SK-N-SH (cell line): ENCODE measurements at places on chromosomes 1 and 21.

DNA sequence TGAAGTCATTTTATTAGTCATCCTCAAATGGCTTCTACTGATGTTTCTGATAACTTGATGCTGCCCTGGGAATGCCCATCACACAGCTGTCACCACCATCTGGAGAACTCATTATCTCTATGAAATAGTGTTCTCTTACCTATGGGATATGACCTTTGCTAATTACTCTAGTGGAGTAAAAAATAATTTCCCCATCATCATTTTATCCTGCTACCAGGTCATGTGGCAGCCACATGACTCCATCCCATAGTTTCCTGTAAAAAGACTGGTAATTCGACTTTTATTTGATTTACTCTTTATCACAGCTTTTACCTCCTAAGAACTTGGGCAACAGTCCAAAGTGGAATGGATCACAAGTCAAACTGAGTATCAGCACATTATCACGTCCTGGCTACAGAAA is 76.1 kb upstream of the USP25 start:
- DNase-seq, result peak; percentile 61

- no peak for DNase-seq
Measured at GRCh38 chr1:112937070-112937469, 18.9 kb downstream of the SLC16A1 start.

GRCh38 chr1:8739377-8739776 is 78.1 kb downstream of the RERE start:
- no peak for DNase-seq

- no peak for DNase-seq
Measured at GRCh38 chr21:39232861-39233291, 49.6 kb upstream of the PSMG1 start.

- DNase-seq, result no peak
Measured at GRCh38 chr21:42537106-42537742, 23.6 kb downstream of the SLC37A1 start.

- no peak for DNase-seq
Measured at GRCh38 chr1:75519651-75520427, 91.1 kb downstream of the SLC44A5 start.

- no peak for DNase-seq
Measured at GRCh38 chr1:226646870-226647449, 92.1 kb downstream of the ITPKB start.

GRCh38 chr1:14599800-14600199 is 1.3 kb downstream of the KAZN start:
- no peak for DNase-seq

- DNase-seq, result no peak
Measured at GRCh38 chr1:183493540-183494245, 21.4 kb downstream of the SMG7 start.

DNA sequence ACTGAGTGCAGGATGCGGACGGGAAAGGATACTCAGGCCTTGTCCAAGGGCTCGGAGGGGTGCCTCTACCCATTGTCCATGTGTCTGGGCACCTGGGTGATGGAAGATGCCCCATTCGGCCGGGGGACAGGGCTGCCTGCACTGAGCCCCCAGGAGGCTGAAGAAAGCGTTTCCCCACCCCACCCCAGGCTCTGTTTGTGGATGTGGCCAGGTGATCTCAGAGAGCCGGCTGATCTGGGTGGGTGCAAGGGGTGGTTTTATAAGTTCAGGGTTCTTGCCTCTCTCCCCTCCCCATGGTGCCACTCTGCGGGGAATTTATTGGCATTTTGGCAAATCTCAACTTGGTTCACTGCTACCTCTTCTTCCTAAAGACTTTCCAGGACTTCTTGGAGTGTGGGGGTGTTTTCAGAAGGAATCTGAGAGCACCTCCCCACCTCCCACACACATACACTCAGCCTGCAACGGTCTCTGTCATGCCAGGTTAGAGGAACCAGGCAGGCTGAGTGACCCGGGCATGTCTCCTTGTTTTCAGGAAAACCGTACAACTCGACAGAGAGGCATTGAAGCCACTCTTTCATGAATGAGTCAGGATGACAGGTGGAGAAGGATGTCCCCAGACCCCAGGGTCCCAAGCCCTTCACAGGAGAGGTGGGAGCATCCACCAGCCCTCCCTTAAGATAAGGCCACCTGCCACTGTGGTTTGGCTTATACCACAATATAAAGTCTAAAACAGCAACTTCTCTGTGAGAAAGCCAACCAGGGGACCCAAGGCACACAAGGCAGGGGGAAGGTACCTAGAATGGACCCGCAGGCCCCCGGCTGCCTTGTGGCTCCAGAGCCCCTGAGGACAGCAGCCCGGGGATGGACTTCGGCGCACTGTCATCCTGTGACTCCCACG is 174.9 kb downstream of the ETS2 start:
- DNase-seq, result no peak

- no peak for DNase-seq
Measured at GRCh38 chr1:209714338-209714737, 9.7 kb downstream of the HSD11B1 start.

GRCh38 chr1:206495493-206496046 is 11.8 kb upstream of the RASSF5 start:
- DNase-seq, result no peak

- DNase-seq, result no peak
Measured at GRCh38 chr1:53539711-53540603, 80.8 kb downstream of the DMRTB1 start.

GRCh38 chr1:42765832-42766740 is 742 bp downstream of the P3H1 start:
- peak; percentile 79 for DNase-seq

GRCh38 chr21:38156200-38156599 is 100.6 kb upstream of the KCNJ15 start:
- DNase-seq, result no peak

GRCh38 chr1:5312293-5312674 is 657.9 kb downstream of the AJAP1 start:
- DNase-seq, result no peak

DNA sequence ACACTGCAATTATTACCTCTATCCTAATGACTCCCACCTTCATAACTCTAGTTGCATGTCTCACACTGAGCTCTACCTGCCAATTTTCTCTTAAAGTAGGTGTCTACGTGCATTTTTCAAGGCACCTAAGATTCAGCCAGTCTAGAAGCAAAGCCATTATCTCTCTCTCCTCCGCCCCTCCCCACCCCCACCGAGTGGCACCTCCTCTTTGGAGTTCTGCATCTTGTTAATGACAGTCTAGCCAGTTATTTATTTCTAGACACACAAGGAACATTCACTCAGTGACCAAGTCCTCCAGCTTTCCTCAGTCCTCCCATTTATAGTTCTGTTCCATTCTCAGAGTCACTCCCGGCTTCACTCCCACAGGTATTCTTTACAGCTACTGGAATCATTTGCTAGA is 47.6 kb downstream of the ASTN1 start:
- DNase-seq, result no peak

DNA sequence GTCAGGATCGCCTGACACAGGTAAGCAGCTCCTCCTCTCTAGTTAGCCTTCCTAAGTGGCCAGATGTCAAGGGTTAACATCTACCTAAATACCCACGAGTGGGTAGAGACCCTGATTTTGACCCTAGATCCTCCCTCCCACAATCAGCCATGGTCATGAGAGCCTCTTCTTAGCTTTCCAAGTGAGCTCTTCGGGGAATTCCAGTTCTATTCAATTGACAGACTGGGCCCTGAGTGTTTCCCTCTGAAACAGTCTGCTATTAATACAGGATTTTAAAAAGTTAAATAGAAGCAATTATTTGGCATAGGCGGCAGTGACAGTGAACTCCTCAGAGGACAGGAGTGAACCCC is 28.1 kb downstream of the C2CD2 start:
- no peak for DNase-seq

- DNase-seq, result no peak
Measured at GRCh38 chr1:187032982-187033692, 204.4 kb downstream of the PLA2G4A start.

DNA sequence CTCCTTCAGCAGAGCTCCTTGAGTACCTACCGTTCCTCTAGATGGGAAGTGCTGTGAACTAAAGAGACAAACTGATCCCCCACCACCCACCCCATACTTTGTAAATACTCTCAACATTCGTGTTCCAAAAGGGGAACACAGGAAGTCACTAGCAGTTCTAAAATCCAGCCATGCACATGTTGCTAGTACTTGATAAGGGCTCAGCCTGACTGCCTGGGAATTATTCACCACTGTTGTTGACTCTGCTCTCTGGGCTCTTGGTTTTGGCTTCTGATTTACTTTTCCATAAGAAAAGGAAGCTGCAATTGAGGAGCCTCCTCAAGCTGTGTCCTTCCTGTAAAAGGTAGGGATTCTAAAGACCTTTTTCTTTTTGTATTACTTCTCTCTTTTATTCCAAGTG is 67.5 kb downstream of the IVNS1ABP start:
- no peak for DNase-seq

DNA sequence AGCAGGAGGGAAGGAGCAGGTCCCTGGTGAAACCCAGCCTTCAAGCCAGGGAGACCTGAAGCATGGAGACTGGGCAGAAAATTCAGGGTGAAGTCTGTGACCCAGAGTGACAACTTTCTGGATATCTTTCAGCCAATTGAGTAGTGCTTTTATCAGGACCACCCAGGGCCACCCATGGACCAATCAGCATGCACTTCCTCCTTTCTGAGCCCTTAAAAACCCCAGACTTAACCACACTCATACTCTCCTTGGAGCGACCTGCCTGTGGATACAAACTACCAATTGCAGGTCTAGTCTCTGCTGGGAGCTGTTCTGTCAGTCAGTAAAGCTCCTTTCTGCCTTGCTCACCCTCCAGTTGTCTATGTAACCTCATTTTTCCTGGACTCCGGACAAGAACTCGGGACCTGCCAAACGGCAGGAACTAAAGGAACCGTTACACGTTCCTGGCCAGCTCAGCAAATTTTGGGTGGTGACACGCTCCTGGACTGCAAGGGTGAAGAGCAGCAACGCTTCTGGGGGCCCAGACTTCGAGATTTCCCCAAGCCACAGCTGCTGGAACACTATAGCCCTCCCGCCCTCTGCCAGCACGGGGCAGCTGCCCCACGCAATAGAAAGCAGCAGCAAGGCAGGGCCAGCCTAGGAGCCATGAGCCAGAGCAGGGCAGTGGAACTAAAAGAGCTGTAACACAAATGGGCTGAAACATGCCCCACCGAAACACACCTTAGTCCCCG is 1183.4 kb downstream of the AMY1C start:
- DNase-seq, result no peak

DNA sequence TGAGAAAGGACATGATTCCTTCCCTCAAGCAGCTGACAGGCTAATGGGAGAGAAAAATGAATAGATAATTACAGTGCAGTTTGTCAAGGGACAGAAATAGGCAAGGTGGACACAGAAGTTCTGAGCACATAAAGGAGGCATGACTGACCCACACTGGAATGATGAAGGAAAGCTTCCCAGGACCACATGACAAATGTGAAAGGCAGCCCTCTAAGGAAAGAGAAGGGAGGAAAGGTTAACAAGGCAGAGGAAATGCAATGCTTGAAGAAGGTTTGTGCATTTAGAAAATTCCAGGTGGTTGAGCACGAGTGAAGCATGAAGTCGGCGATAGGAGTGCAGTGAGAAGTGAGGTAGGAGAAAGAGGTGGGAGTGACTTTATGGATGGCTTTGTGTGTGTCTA is 37.4 kb downstream of the LAMC2 start:
- no peak for DNase-seq

DNA sequence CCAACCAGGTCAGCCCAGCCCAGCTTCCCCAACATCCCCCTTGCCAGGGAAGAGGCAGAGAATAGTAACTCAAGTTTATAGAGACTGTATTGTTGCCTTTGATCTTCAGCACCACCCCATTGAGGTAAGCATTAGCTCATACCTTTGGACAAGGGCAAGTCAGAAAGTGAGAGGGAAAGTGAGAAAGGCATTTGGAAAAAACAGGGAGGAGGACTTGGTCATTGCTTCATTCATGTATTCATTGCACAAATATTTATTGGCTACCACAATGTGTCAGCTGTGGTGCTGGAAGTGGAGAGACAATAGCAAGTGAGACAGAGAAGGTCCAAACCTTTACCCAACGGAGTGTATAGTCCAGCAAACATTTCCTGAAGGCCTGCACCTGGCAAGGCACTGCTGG is 561.2 kb downstream of the KIF26B start:
- DNase-seq, result no peak

DNA sequence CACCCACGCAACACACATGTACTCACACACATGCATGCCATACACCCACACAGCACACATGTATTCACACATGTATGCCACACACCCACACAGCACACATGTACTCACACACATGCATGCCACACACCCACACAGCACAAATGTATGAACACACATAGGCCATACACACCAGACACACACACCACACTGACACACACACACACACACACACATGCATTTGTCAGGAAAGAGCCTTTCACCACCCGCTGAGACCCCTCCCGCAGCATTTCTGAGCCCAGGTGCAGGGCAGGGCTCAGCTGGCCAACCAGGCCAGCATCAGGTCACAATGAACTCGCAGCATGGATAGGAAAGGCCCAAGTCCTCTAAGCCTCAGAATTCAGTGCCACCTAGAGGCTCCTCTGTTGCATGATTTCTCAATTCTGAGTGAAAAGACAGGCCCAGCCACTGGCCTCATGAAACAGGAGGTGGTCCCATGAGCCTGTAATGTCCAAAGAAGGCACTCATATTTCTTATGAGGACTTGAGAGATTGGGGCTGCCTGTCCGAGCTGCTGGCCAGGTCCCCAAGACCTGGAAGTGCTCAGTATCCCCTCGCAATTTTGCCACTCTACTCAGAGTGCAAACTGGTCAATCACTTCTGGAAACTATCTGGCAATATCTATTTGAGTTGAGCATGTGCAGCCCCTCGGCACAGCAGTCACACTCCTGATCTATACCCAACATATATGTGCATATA is 57.3 kb downstream of the PSMG1 start:
- DNase-seq, result peak; percentile 70

DNA sequence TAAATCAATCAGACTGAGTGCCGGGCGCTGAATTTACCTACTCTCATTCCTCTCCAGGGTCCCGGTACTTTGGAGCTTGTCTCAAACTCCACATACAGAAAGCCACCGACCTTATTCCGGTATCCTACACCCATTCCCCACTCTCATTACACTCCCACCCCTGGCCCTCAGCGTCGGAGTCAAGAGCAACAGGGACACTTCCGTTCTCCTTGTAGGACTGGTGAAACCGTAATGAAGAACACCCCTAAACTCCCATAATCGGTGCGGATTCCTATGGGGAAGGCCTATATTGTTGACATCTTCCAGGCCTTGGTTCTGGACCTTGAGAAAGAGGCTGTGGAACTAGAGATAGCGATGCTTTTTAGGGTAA is 798 bp downstream of the ZBED6 start:
- DNase-seq, result peak; percentile 21

GRCh38 chr1:115295904-115296696 is 41.9 kb downstream of the NGF start:
- no peak for DNase-seq

DNA sequence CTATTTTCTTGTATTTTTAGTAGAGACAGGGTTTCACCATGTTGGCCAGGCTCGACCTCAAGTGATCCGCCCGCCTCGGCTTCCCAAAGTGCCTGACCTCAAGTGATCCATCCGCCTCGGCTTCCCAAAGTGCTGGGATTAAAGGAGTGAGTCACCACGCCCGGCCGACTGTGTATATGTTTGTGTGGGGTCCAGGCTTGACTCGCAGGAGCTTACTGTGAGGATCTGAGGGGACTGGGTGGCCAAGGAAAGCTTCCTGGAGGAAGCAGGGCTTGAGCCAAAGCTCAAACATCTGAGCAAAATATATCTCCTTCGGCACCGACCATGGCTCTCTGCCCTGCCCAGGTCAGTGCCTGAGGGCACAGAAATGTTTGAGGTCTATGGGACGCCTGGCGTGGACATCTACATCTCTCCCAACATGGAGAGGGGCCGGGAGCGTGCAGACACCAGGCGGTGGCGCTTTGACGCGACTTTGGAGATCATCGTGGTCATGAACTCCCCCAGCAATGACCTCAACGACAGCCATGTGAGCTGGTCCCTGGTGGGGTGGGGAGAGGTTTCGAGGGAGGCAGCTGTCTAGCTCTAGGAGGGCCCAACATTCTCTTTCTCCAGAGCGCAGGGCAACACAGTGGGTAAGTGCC is 10.5 kb downstream of the PADI3 start:
- no peak for DNase-seq
